Stimulated activated CD8-positive, alpha-beta memory T cell treated with anti-CD3 and anti-CD28 coated beads, Interleukin-7, amount 100 ng/mL, for 1 hour (primary cell): ENCODE measurements at places on chromosomes 1 and 21.

DNA sequence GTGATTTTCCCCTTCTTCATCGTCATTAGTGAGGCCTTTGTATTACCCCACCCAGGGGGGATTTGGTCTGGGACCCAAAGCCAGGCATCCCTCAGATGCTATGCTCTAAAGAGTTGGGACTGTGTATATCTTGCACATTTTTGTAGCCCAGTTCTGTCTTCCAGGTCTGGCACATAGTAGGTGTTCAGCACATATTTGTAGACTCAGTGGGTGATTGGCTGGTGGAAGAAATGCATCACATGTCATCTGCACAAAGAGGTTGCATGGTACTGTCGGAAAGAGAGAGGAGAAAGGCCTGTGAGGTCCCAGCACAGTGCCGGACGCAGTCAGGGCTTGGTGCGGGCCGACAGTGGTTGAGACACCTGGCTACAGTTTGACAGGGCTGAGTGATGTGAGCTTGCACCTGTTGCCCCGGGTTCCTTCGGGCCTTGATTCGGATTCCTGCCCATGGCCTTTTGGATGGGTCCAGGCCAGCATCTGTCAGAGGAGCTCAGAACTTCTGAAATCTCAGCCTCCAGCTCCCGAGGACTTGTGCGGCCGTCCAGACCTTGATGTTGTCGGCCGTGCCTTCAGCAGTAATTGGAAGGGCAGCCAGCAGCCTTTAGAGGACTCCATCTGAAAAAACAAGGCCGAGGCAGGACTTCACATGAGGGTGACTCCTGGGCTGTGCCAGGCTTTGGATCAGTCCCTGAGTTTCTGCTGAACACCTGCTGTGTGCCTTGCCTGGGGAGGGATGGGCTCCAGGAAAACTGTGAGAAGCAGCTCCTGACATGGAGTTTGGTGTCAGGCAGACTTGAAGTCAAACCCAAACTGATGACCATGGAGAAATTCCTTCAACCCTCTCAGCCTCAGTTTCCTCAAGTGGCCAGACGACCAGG is 40.9 kb upstream of the PADI1 start:
- DNase-seq, result no peak

DNA sequence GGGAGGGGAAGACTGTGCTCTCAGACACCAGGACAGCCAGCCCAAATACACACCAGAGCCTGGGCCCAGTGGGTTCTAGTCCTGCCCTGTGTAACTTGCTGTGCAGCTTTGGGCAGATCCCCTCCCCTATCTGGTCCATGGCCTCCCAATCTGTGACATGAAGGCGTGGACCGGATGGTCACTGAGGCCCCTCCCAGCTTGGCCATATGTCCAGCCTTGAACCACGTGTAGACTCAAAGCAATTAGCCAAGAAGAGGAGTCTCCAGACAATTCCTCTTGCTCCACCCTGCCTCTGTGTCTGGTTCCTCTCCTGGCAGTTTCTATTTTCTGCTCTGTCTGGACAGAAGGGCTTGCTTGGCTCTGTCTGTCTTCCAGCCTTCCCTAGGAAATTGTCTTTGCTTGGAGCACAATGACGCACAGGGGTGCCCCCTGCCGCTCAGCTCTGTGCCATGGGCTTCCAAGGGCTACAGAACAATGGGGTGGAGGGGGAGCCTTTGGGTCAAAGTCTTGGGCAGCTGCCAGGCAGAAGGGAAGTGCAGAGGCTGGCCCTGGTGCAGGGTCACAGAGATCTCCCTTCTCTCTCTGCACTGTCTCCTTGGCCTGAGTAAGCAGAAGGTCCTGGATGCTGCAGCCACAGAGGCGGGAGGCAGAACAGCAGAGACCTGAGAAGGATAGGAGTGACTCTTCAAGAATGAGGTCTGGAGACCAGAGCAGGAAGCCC is 66.1 kb downstream of the TENT5C start:
- no peak for DNase-seq

DNA sequence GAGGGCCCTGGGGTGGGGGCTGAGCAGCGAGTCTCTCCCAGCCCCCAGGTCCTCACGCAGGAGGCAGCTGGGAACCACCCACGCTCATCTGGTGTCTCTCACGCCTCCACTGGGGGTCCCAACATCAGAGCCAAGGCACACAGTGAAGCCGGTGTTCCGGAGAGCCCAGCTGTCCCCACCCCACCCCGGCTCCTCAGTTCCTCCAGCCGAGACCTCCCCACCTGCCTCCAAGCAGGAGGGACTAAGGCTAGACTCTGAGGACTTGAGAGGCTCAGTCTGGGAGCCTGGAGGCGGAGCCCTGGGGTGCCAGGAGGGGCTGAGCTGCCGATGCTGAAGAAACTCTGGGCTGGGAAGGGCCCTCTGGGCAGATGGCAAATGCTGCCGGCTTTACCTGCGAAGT is 1.6 kb upstream of the HPCA start:
- DNase-seq, result no peak

GRCh38 chr1:37549341-37549740 is 4.8 kb downstream of the SNIP1 start:
- DNase-seq, result no peak

DNA sequence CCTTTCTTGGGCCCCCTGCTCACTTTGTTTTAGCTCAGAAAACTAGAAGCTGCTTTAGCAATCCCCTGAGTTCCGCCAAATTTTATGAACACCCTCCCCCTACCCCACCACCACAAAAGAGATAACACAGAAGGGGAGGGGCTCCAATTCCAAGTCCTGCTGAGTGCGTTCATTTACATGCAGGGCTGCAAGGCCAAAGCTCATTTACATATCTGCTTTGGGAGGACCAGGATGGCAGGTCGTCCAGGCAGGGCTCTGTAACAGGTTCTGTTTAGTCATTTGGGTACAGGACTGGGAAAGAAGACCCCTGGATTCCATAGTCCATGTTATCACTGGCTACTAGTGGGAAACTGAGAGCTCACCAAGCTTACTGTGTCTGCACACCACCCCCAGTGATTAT is 35.9 kb upstream of the KIF21B start:
- no peak for DNase-seq

GRCh38 chr1:149883598-149884247 is 15.6 kb upstream of the BOLA1 start:
- DNase-seq, result no peak

DNA sequence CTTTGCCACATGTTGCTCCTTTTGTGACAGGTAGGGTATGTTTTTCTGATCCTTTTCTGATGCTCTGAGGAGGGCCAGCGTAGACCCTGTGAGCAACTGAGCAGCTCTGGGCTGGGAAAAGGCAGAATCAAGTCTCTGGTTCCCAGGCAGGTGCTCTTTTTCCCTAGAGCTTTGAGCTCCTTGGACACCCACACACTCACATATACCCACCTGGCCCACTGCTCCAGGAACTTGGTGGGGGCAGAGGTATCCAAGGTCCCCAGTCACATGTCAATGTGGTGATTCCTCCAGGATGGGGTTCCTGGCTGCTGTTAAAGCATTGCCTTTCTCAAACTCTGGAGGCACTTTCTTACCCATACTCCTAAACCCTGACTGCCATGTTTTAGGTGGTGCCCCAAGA is 5.4 kb downstream of the CD2 start:
- no peak for DNase-seq

- no peak for DNase-seq
Observed at GRCh38 chr1:11691302-11691914, at the start of gene DRAXIN. TSS of gene DRAXIN (plus strand) at chr1:11691710. CDS start at chr1:11706259, 14,549 bp downstream.

GRCh38 chr21:38804030-38804788 is 1.5 kb upstream of the ETS2 start:
- DNase-seq, result no peak

DNA sequence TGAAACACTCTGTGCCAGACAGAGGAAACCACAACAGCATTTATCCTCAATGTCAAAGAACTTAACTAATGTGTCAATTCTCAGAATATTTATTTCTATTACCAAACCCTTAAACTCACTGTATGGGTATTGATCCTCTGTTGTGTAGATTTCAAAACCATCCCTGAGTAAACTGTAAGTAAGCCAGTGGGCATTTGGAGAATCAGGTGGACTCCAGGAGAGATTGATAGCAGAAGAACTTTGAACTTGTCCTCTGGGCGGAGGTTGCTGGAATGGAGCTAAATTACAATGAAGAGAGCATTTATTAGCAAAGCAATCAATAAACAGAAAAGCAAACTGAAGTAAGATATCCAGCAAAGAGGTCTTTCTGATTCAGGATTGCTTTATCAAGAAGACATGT is 216.1 kb downstream of the USH2A start:
- DNase-seq, result no peak

DNA sequence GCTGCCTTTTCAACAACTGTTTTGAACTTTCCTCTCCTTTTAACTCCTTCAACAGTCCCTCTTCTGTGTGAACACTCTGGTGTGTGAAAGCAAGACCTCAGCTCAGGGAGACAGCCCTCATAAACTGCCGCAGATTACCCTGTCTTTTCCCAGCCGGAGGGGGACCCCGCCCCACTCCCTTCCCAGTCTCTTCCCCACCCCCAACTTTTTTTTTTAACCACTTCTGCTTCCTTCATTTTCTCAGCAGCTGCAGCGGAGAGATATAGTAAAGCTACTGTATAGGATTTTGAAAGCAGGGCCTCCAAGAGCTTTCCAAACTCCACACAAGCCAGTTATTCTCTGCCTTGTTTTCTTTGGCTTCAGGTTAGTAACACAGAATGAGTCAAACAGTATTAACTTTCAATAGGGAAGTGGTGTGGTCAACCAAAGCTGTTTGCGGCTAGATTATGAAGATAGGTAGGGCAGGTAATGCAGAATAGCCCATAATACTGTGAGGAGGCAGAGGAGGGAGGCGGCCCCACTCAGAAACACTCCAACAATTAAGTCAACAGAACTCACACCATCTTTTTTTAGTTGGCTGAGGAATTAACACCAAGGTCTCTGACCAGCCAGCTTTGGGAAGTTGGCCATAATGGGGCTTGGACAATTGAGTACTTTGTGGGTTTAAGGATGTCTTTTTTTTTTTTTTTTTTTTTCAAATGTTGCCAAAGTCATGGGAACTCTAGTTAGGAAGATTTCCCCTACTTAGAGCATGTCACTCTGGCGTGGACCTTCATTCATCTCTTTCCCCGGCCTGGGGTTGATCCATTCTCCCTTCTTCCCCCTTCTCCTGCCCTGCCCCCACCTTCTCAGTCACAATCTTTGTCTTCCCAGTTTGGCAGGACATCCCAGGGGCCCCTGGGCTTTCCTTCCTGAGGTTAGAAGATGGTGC is 177.0 kb downstream of the CLIC6 start:
- no peak for DNase-seq

GRCh38 chr1:231613419-231614349 is 12.9 kb upstream of the DISC1 start:
- DNase-seq, result no peak

DNA sequence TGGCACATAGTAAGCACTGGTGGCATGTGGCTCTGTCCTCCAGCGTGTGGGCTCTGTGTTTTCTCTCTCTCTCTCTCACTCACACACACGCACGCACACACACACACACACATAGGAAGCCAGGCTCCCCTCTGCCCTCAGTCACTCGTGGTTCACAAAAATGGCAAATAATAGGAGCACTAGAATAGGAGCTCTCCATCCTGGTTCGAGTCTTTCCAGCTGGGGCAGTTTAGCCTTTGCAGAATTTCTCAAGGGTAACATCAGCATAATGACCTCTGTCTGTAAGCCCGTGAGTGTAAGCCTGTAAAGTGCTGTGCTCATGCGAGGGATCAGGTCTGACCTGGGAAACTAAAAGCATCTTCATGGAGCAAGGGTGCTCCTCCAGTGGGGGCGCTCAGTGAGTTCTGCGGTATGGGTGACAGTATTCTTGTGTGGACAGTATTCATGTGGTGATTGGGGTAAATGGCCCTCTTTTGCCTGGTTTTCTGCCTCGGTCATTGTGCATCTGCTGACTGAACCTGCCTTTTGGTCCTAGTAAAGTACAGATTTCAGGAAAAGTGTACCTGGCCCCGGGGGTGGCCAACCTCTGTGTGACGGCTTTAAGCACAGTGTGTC is 842 bp upstream of the ZC3H12A start:
- no peak for DNase-seq

DNA sequence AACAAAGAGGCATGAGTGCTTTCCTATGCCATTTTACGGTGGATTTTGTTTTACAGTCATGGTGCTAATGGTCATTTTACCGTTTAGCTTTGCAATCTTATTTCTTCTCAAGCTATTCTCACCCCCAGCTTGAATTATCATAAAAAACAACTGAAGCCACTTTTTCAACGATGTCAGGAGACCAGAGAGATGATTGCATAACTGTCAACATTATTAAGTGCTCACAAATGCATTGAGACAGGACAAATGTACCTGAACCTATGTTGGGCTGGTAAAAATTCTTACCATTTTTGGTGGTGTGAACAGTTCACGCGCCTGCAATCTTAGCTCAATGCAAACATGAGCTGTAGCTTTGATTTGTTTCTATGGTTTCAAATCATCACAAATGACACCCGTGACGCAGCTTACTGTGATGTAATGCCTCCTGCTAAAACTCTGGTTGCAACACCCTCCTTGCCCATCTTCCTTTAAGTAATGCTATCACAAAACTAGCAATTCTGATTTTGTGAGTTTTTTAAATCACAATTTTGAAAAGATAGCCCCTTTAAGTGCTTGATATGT is 104.4 kb downstream of the UCHL5 start:
- DNase-seq, result no peak

GRCh38 chr1:33379631-33380354 is 51.1 kb downstream of the PHC2 start:
- no peak for DNase-seq

DNA sequence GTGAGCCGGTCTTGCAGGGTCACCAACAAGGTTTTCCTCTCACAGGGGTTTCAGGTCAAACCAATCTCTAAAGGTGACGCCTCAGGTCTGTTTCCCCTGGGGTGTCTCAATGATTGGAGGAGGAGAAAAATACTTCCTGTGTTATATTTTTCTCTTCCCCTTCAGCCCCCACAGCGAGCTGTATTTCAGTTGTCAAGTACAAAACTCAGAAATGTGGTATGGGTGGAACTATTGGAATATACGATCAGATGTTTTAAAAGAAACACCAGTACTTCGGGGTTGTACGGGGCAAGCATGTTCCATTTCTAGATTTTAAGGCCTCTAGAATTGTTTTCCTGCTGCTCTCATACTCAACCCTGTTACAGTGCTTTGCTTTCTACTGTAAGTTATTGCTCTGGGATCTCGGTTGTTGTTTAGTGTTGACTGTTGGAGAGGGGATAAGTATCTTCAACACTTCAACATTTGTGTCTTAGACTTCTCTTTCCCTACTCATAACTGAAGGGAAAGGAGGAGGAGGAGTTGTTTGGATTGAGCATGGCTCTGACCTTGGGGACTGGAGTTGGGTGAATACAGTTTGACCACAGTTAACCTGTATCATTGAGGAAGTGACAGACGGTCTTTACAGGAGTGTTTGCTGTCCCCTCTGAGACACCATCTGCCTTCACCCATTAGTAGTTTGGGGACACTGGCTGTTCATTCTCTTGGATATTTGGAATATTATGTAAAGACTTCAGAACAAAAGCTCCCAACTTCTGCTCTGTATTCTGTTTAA is 2.0 kb downstream of the MAPKAPK2 start:
- no peak for DNase-seq

DNA sequence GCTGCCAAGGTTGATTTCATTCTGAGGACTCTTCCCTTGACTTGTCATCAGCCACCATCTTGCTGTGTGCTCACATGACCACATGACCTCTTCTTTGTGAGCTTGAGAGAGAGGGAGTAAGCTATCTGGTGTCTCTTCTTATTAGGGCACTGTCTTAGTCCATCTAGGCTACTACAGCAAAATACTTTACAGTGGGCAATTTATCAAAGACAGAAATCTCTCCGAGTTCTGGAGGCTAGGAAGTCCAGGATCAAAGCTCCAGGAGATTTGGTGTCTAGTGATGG is 11.9 kb upstream of the RPS6KA1 start:
- DNase-seq, result no peak
